ENCODE measurements at places on chromosomes 13 and 19.

DNA sequence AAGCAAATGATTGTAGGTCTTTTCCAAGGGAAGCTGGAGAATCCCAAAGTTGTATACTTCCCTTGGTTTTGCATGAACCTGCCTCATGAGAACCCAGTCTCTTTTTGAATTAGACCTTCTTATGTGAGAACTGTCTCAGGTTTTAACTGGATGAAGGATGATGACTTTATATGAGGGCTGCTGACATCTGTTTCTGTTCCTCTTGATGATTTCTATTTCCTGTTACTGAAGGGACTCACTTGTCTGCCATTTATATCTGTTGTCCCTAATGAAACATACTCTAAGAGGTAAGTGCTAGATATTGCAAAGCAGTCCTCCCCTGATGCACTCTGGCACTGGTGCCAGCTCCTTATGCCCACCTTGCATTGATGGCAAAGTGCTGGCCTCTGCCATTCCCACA lies 33.6 kb downstream of the ERICH4 start:
- no peak for DNase-seq

DNA sequence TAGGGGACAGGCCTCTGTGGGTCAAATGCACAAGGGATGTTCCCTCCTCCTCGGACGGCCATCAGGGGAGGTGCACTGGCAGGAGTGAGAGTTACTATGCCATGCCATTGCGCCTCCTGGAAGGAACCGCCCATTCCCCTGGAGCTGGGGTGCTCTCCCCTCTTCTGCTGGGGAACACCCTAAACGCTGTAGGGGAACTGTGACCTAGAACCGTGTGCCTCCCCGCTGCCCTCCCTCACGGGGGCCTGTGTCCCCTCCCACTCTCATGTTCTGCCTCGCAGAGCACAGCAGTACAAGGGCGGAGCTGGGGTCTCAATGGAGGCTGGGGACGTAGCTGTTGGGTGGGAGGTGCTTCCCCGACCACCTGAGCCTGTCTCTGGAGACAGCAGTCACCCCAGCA lies 17.2 kb upstream of the CRTC1 start:
- no peak for DNase-seq

DNA sequence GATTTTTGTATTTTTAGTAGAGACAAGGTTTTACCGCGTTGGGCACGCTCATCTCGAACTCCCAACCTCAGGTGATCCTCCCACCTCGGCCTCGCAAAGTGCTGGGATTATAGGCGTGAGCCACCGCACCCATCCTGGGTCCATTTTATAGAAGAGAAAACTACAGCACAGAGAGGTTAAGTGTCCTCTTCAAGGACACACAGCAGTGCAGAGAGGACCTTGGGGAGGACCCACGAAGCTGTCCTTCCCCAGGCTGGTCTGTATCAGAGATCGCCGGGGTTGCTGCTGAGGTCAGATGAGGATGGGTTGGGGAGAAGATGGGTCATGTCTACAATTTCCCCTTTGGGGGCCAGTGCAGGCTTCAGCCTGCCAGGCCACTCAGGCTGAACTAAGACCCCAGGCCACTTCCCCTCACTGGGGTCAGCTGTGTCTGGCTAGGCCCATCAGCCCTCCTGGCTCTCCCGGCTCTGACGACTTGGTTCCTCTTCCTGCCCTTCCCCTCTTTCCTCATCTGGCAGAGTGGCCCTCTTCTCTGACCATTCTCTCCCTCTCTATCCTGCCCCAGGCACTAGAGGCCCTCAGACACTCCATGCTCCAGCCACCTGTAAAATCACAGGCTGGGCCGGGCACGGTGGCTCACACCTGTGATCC lies 9.6 kb downstream of the MYO1F start:
- no peak for DNase-seq

DNA sequence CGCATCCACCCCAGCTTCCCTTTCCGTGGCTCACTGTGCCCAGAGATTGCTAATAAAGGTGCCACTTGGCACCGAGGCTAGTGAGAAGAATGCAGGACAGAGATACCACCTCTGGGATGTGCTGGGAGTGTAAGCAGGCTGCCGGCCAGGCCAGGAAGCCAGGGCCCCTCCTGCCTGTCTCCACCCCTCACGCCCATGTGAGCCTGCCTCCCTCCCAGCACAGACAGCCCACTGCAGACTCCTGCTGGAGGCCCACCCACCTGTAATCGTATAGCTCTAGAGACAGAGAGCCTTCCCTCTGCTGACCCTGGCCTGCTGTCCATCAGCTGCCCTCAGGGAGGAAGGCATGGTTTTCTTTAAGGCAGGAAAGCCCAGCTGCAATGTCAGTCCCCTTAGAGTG lies 13.9 kb downstream of the VSTM2B start:
- DNase-seq, result peak; percentile 19

- no peak for DNase-seq
Measured at GRCh38 chr13:40190641-40191100, 475.8 kb downstream of the FOXO1 start.

- DNase-seq, result no peak
Measured at GRCh38 chr19:54586397-54586796, 7.0 kb upstream of the LILRA1 start.

GRCh38 chr13:47168066-47168465 lies 271.2 kb upstream of the HTR2A start:
- DNase-seq, result no peak

GRCh38 chr13:79225487-79226232 lies 180.4 kb downstream of the RBM26 start:
- DNase-seq, result no peak

DNA sequence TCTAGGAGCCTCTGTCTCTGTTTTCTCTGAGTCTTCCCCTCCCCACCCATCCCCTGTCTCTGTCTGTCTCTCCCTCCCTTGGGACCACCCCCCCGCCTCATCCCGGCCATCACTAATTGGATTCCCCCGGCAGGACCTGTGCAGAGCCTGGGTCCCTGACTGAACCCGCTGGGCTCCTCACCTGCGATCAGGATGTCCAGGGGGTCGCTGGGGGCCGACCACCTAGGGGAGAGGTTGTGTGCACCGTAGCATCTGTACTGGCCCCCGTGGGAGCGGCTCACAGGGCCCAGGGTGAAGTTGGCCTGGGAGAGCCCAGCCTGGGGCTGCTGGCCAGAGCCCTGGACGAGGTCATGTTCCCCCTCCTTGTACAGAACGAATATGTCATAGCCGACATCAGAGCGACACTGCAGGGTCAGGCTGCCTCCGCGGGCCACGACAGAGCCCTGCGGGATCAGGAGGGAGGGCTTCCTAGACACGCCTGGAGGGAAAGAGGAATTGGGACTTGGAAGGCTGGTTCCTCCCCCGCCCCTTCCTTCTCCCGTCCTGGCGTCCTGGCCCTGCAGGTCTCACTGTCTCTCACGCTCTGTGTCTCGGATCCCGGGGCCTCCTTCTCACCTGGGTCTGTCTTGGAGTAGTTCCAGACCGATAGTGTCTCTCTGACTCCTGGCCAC lies 1.8 kb downstream of the LILRB5 start:
- no peak for DNase-seq

- no peak for DNase-seq
Measured at GRCh38 chr13:79445968-79446645, 34.8 kb upstream of the NDFIP2 start.

DNA sequence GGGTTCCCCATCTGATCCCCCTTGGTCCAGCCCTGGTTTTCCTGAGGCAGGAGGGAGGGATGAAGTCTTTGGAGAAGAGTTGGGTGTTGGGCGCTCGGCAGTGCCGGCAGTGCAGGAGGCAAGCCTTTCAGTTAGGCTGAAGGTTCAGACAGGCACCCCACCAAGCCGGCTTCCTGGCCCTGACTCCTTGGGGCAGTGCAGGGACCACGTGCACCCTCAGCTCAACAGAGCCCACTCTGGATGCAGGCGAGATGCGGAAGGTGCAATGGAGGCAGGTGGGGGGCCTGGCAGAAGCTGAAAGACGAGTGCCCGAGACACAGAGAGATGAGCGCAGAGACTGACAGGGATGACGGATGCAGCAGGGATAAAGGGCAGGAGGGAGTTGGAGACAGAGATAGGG lies 11.1 kb downstream of the MAMSTR start:
- DNase-seq, result no peak

DNA sequence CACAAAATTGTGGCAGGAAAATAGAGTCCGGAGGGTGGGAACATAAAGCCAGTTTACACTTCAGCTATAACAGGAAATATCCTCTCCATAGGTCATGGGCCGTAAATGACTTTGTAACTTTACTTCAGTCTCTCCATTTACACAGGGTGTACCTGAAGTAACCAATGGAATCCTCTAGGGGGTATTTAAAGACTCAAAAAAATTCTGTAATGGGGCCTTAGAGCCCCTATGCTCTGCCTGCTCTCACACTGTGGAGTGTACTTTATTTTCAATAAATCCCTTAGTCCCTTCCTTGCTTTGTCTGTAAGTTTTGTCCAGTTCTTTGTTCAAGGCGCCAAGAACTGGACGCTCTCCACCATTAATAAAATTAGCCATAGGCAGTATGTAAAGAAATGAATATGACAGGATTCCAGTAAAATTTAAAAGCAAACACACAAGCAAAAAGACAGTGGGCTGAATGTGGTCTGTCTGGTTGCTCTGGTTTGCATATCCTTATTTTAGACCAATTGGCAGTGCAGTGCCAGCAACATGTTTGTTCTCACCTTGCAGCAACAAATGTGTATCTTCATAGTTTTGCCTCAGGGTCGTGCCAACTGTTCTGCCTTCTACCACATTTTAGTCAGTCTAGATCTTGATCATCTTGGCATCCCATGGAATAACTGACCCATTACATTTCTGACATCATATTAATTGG lies 801.5 kb upstream of the SPRY2 start:
- no peak for DNase-seq

DNA sequence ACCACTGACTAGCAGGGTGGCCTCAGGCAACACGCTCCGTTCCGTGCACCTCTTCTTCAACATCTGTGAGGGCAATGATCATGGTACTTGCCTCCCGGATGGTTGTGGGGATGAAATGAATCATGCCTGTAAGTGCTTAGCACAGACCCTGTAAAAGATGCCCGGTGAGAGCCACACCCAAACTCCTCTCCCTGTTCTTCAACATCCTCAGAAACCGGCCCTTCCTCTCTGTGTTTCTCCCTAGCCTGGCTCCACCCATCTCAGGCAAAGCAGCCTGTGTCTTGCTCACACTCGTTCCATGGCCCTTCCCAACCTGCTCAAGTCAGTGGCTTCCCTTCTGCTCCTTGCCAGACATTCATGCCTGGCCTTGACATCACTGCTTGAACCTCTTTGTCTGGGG lies 5.8 kb upstream of the DMKN start:
- DNase-seq, result no peak

DNA sequence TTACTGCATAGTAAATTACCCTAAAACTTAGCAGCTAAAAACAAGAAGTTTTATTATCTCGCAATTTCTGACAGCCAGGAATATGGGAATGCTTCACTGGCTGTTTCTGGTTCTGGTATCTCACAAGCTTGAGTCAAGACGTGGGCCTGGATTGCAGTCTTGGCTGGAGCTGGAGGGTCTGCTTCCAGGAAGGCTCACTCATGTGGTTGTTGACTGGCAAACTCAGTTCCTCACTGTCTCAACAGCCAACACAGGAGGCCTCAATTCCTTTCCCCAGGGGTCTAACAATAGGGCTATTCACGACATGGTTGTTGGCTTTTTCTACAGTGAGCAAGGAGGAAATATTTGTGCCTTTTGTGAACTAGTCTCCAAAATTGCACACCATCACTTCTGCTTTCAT lies 146.3 kb downstream of the GPC5 start:
- DNase-seq, result no peak

GRCh38 chr13:25688536-25688935 lies 316.8 kb downstream of the ATP8A2 start:
- DNase-seq, result no peak

DNA sequence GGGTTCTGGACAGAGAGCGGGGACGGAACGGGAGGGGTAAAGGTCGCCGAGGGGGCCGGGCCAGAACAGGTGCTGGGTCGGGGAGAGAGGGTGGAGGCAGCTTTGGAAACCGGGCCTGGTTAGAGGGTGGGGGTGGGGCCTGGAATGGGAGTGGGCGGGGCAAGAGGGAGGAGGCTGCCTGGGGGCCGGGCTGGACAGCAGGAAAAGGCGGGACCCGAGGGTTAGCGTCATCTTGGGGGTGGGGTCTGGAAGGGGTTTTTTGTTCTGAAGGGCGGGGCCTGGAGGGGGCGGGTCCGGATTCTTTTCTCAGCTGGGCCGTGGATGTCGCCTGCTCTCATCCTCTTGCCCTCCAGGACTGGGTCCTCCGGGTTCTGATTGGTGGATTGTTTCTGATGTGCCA lies 4.3 kb upstream of the ZNF813 start:
- DNase-seq, result peak; percentile 64

GRCh38 chr13:42153199-42154113 lies 105.0 kb downstream of the DGKH start:
- no peak for DNase-seq

- no peak for DNase-seq
Measured at GRCh38 chr13:51364404-51365008, 25.0 kb downstream of the SERPINE3 start.

GRCh38 chr13:85266331-85266730 lies 532.9 kb downstream of the SLITRK6 start:
- no peak for DNase-seq

- DNase-seq, result no peak
Measured at GRCh38 chr13:30346789-30347167, 39.4 kb upstream of the KATNAL1 start.

- DNase-seq, result peak; percentile 87
Measured at GRCh38 chr19:17091758-17092333, 16.3 kb downstream of the MYO9B start.

- DNase-seq, result no peak
Measured at GRCh38 chr13:67267136-67267535, 37.0 kb upstream of the PCDH9 start.

GRCh38 chr13:21576426-21576825 lies 27.5 kb downstream of the MICU2 start:
- DNase-seq, result no peak

- no peak for DNase-seq
Measured at GRCh38 chr13:97300871-97301270, 78.7 kb downstream of the MBNL2 start.

GRCh38 chr19:8115805-8116396 lies 33.5 kb downstream of the FBN3 start:
- DNase-seq, result no peak

GRCh38 chr13:23856008-23856750 lies 33.0 kb downstream of the MIPEP start:
- DNase-seq, result no peak

- no peak for DNase-seq
Measured at GRCh38 chr13:107351305-107351704, 783.4 kb upstream of the ARGLU1 start.

- DNase-seq, result no peak
Measured at GRCh38 chr13:99431927-99432608, 69.2 kb upstream of the TM9SF2 start.

DNA sequence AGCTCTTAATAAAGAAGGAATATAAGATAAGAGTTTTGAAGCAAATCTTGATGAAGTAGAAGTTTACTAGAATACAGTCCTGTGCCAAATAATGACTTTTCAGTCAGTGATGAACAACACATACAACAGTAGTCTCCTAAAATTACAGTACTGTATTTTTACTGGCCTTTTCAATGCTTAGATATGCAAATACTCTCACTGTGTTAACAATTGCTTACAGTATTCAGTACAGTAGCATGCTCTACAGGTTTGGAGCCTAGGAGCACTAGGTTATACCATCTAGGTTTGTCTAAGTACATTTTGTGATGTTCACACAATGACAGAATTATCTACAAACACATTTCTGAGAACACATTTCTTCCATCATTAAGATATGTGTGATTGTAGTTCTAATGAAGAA lies 316.7 kb upstream of the KLHL1 start:
- no peak for DNase-seq

- no peak for DNase-seq
Measured at GRCh38 chr13:63184693-63185092, 1769.0 kb upstream of the PCDH20 start.

- DNase-seq, result no peak
Measured at GRCh38 chr19:18274219-18274780, at the start of gene IQCN. IQCN (minus strand) TSS chr19:18274452; CDS start chr19:18269478, 4,974 bp downstream.

- no peak for DNase-seq
Measured at GRCh38 chr19:5436106-5436947, 18.9 kb upstream of the ZNRF4 start.

Measured in upper lobe of right lung (tissue), 1 donor.